MCF 10A (cell line): ENCODE measurements at places on chromosomes 2 and 18. TPM values are rescaled to one million over a fixed set of nuclear protein-coding genes. Genes with fewer than 3 reads are reported as not detected.
A peak's percentile ranks its signal among the peaks of the same experiment; 100 is the strongest.

The MSTN gene
- total RNA-seq: 0.09 and 0.10 TPM in 2 replicates

The LAMA1 gene
- total RNA-seq: 9.6 and 11.3 TPM in 2 replicates

The PROKR1 gene
- not detected in 2 replicates for total RNA-seq

The CFAP221 gene
- total RNA-seq: not detected in 2 replicates

The CRYGA gene
- not detected in 2 replicates for total RNA-seq

The IL36A gene
- total RNA-seq: not detected in 2 replicates

The RPL31 gene
- 1,648 and 1,732 TPM in 2 replicates for total RNA-seq

The DNAH6 gene
- total RNA-seq: 0.14 and 0.76 TPM in 2 replicates

The LOXHD1 gene
- not detected in 2 replicates for total RNA-seq

The SETBP1 gene
- 4.8 and 4.9 TPM in 2 replicates for total RNA-seq

The HNMT gene
- total RNA-seq: 0.28 TPM in 1 of 2 replicates, not detected in the other

The CPO gene
- total RNA-seq: not detected in 2 replicates

The CKAP2L gene
- 14.7 and 21.6 TPM in 2 replicates for total RNA-seq

- no peak for DNase-seq
- no peaks in the 10 kb centered on the region for H3K4me1 ChIP-seq
- no peak overlapping the region for H3K4me3 ChIP-seq
Observed at GRCh38 chr2:181172676-181173075, 192.3 kb downstream of the UBE2E3 start.

DNA sequence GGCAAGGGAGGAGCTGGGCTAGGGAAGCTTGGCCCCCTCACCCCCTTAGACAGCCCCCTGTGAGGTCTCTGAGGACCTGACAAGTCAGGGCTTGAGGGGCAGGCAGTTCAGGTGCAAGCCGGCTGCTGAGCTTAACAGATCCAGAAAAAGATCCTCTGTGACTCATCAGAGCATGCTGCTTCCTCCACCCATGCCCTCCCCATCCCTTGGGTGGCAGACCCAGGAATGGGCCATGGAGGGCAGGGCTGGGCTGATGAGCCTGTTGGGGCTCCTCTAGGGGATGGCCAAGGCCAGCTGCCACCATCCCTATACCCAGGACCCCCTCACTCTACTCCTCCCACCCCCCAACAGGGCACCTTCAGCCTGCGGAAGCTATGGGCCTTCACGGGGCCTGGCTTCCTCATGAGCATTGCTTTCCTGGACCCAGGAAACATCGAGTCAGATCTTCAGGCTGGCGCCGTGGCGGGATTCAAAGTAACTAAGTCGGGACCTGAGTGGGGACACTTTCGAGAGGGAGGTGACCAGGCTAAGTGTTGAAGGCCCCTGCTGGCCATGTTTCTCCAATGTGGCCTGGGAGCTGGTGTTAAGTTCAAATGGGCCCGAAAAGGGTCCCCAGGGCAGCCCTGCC lies 1.9 kb downstream of the SLC11A1 start:
- no peak overlapping the region for H3K4me3 ChIP-seq
- no peaks in the 10 kb centered on the region for H3K36me3 ChIP-seq
- DNase-seq: peak; percentile 48
- no peaks in the 10 kb centered on the region for H3K27me3 ChIP-seq
- peaks cover 10% of the 10 kb centered on the region for H3K4me1 ChIP-seq

DNA sequence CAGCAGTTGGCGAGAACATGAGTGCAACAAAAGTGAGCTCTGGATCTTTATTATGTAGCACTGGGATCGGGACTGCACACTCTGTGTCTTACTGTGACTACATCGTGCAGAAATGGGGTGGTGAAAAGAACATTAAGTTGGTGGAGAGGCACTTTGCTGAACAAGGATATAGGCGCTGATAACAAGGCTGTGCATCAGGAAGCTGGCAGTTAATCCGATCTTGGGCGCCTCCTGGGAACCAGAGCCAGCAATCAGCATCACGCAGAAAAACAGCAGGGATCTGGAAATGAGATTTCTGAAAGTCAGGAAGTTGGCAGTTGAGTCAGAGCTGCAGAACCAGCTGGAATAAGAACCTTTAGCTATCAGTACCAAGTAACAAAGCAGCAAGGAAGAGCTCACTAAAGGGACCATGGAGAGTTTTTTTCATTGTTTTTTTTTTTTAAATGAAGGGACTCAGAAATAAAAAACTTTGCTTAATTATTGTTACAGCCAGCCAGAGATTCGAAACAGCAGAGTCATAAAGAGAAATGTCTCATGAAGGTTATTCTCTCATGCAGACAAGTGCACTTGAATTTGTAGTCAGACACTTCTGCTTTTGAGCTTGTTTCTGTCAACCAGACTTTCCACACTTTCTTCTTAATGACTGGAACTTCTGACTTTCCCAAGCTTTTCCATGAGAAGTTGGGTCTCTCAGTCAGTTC lies 22.8 kb upstream of the MYO3B start:
- H3K36me3 ChIP-seq: no peaks in the 10 kb centered on the region
- no peak for DNase-seq
- H3K4me1 ChIP-seq: no peaks in the 10 kb centered on the region

DNA sequence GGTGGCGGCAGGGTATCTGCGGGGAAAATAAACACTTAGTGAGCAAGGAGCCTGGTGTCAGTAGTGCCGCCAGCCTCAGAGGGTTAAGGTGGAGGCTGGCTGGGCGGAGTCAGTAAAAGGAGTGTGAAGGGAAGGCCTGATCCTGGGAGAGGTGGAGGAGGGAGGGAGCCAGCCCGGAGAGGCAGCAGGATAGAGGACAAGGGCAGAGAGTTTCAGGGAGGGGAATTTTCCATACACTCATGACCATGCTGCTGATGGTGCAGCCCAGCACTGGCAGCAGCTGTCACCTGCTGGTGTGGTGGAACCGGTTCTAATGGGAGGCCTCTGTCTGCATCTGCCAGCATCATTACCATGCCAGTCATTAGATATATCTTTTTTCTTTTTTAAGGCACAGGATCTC lies 2.0 kb upstream of the TEX44 start:
- H3K4me3 ChIP-seq: no peak overlapping the region
- H3K36me3 ChIP-seq: no peaks in the 10 kb centered on the region
- no peaks in the 10 kb centered on the region for H3K4me1 ChIP-seq
- no peak overlapping the region for H3K27ac ChIP-seq

- H3K27ac ChIP-seq: no peak overlapping the region
- no peak overlapping the region for H3K4me3 ChIP-seq
- no peaks in the 10 kb centered on the region for H3K36me3 ChIP-seq
- no peaks in the 10 kb centered on the region for H3K27me3 ChIP-seq
- peaks cover 8% of the 10 kb centered on the region for H3K4me1 ChIP-seq
- peak; percentile 54 for DNase-seq
Observed at GRCh38 chr2:190791347-190791975, 89.2 kb upstream of the GLS start.

DNA sequence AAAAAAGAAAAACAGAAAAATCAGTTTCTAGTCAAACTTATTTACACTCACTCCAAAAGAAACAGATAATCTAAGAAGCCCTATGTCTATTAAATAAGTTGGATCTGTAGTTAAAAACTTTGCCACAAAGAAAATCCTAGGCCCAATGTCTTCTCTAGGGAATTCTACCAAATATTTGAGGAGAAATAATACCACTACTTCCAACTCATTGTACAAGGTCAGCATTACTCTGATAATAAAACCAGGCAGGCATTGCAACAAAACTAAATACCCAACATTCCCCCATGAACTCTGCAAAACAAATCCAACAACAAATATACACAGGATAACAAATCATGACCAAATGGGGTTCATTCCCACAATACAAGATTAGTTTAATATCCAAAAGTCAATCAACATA lies 73.8 kb upstream of the ST8SIA5 start:
- DNase-seq: no peak
- no peak overlapping the region for H3K4me3 ChIP-seq
- no peaks in the 10 kb centered on the region for H3K4me1 ChIP-seq
- H3K36me3 ChIP-seq: peaks cover 34% of the 10 kb centered on the region

- no peaks in the 10 kb centered on the region for H3K4me1 ChIP-seq
- no peaks in the 10 kb centered on the region for H3K36me3 ChIP-seq
- H3K4me3 ChIP-seq: no peak overlapping the region
- H3K27me3 ChIP-seq: no peaks in the 10 kb centered on the region
- no peak for DNase-seq
Observed at GRCh38 chr2:147549054-147549453, 295.8 kb upstream of the ACVR2A start.

DNA sequence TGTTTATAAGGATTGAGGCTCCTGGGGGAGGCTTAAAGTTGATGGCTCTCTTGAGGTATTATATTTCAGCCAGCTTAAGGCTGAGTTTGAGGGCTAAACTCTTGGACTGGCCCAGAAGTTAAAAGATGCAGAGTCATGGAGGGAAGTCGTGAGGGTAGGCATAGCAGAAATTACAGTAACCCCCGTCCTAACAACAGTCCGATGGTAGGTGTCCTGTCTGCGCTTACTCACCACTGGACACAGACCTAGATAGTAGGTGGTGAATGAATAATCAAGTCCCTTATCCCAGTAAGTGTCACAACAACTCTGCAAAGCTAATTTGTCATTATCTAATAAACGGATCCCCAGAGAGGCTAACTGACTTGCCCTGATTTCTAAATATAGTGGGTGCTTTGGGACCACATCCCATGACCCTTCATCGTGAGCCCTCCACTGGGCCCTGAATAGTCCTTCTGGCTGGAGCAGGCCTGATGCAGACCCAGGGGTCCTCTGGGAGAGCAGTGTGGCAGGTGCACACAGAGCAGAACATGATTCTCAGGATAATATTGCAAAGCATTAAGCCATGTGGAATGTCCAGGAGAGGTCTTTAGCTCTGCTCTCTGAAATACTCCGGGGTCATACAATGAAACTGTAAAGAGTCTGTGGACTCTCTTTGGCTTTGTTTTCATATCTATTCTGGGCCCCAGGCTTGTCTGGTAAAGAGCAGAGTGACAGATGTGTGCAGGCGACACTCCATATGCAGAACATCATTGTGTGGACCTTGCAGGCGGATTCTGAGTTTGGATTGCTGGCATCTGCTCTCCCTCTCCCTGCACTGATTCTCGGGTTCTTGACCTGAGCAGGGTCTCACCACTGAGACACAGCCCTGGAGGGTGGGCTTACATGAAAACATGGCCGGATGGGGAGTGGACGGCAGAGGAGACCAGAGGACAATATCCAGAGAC lies 98.1 kb downstream of the RNF144A start:
- no peaks in the 10 kb centered on the region for H3K36me3 ChIP-seq
- H3K27me3 ChIP-seq: peaks cover 35% of the 10 kb centered on the region
- DNase-seq: no peak
- H3K4me3 ChIP-seq: no peak overlapping the region
- H3K4me1 ChIP-seq: peaks cover 12% of the 10 kb centered on the region
- H3K27ac ChIP-seq: no peak overlapping the region

DNA sequence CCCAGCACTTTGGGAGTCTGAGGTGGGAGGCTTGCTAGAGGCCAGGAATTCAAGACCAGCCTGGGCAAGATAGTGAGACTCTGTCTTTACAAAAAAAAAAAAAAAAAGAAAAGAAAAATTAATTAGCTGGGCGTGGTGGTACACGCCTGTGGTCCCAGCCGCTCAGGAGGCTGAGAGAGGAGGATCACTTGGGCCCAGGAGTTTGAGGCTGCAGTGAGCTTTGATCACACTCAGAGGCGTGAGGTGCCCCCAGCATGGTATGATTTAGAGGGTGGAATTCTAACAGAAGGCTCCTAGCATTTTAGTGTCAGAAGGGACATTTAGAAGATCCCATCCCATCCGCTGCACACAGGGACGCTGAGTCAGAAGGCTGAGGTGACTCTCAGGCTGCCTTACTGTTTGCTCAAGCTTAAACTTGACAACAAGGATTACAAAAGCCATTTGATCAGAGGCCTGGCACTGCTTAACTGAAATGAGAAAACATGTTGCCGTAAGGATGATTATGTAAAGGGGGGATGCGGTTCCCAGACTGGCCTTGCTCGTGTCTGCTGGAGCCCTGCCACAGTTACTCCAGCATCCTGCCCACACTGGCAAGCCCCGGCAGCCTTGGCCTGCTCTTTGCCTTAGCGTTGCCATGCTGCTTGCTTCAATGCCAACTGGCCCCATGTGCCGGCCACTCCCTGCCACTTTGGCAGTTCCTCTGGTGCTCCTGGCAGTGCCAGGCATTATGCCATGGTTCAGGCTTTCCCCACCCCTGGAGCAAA lies 45.6 kb upstream of the SLC1A4 start:
- peak; percentile 98 for DNase-seq
- H3K27me3 ChIP-seq: peaks cover 10% of the 10 kb centered on the region
- H3K4me1 ChIP-seq: peaks cover 18% of the 10 kb centered on the region
- H3K27ac ChIP-seq: peak overlapping the region; percentile 7

DNA sequence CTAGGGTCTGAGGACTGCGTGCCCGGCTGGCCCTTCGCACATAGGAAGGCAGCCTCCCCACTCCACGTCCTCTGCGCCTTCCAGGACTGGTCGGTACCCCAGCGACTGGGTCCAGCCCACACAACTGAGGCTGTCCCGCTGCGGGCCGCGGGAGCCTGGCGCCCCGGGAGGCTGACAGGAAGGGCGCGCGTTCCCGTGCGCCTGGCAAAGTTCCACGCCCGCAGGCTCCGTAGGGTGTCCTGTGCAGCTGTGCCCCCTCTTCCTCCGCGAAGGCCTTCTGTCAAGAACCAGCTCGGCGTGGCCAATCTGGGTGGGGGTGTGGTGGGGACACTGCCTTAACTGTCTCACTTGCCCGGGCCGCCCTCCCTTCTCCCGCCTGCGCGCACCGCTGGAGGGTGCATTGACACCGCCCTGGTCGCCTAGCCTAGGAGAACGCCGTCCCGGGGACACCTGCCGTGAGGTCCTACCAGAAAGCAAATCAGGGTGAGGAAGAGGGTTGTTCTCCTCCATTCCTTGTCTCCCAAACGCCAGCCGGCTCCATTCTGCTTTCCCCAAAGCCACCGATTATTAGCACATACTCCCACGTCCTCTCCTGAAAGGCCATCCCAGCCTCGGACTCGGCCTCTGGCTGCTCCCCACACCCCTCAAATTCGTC lies 618 bp upstream of the LYPD1 start:
- H3K4me1 ChIP-seq: peaks cover 7% of the 10 kb centered on the region
- peak; percentile 30 for DNase-seq
- H3K36me3 ChIP-seq: no peaks in the 10 kb centered on the region
- no peak overlapping the region for H3K27ac ChIP-seq
- peak overlapping the region; percentile 55 for H3K4me3 ChIP-seq

DNA sequence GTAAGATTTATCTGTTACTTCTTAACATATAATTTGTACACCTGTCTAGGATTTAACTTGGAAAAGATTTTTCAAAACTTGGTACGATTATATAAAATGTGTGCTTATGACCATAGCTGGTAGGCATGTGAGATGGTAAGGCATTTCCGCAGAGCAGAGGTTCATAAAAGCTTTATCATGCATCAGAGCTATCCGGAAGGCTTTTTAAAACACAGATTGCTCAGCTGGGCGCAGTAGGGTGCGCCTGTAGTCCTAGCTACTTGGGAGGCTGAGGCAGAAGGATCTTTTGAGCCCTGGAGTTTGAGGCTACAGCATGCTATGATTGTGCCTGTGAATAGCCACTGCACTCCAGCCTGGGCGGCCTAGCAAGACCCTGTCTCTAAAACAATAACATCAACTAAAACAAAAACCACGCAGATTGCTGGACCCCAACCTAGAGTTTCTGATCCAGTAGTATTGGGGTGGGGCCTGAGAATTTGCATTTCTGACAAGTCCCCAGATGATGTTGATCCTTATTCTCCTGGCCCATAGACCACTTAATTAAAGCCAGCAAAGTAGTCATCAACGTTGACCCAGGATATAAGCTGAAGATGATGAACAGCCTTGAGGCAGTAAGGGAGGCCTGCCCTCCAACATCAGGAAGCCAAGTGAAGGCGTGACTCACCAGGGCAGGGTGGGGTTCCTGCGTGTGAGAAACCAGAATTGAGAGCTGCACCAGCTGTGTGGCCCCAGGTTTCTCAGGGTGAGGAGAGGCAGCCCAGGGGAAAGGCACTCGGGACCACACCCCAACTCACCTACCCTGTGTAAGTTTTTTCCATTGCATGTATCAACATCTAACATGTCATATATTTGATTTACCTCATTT lies 21.6 kb upstream of the SLC20A1 start:
- H3K36me3 ChIP-seq: peaks cover 7% of the 10 kb centered on the region
- peak; percentile 97 for DNase-seq
- peak overlapping the region; percentile 75 for H3K27ac ChIP-seq
- peaks cover 43% of the 10 kb centered on the region for H3K4me1 ChIP-seq
- H3K4me3 ChIP-seq: peak overlapping the region; percentile 33
